ENCODE measurements at places on chromosomes 6 and 20.

GRCh38 chr6:147588469-147588868, 80.0 kb downstream of the SAMD5 start:
- no peak for DNase-seq

- DNase-seq, result no peak
Measured at GRCh38 chr20:3158968-3159431, 665 bp downstream of the FASTKD5 start.

DNA sequence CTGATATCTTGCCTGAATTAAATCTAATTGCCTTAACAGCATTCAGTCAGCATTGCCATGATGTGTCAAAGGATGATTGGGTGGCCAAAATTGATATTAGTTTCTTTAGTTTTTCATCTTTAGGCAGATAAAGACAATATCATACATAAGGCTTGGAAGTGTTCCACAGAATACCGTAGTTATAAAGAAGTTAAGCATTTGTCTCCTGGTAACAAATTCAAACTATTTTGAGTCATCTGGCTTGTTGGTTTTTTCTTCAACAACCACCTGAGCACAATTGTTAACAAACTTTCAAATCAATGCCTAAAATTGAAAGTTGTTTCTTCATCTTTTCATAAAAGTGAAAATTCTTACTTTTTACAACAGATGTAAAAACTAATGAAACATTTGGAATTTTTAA, 47.5 kb upstream of the ADGRF5 start:
- no peak for DNase-seq

DNA sequence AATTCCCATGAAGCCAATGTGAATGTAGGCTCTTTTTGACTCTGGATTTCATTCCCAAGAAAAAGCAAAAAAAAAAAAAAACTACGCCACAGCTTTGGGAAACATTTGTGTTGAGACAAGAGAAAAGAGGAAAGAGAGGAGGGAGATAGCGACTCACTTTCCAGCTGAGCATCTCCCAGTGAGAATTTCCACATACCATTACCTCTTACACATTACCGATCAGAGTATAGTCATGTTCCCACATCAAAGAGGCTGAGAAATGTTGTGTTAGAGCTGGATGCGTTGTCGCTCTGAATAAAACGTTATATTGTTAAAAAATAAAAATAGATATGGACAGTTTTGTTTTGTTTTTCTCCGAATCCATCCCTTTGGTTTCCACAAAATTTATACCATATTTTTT, 1019.3 kb upstream of the ADGRB3 start:
- no peak for DNase-seq

- DNase-seq, result no peak
Measured at GRCh38 chr6:30265181-30265580, 52.0 kb upstream of the TRIM26 start.

DNA sequence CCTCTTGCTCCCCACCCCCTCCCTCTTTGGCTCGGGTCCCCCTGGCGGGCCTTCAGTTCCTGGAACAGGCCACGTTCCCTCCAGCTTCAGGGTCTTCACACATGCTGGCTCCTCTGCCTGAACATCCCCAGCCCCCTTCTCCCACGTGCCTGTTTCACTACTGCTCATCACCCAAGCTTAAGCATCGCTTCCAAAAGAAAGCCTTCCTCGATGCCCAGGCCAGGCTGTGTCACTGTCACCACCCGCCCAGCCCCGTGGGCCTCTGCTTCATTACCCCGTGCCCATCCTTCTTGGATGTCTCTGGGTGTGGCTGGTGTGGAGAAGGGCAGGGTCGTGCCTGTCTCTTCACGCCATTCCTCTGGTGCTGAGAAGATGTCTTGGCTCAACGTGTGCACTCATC, 2.8 kb downstream of the DLGAP4 start:
- DNase-seq, result no peak

DNA sequence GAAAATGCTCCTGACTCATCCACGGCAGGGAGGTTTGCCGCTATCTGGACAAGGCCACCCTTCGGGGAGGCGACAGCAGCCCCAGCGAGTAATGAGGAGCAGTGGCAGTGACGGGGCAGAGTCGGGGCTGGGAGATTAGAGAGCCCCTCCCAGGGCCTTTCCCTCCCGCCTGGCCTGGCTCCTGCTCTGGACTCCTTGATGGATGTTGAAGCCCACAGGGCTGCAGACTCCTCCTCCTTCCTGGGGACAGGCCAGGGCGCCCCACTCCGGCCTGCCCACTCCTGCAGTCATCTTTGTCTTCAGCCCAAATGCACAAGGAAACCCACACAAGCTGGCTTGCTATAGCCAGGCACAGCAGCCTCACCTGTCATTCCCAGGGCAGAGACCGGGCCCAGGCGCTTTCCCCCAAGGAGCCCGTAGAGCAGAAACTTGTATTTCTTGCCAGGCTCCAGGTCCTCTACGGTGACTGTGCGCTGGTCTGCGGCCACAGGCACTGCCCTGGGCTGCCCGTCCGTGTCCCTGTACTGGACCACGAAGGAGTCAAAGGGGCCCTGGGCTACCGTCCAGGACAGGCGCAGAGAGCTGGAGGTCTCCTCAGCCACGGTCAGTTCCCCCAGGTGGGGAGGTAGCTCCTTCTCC, 7.7 kb downstream of the CYP21A2 start:
- no peak for DNase-seq

GRCh38 chr6:67501755-67502154, 1133.3 kb upstream of the ADGRB3 start:
- DNase-seq, result no peak

DNA sequence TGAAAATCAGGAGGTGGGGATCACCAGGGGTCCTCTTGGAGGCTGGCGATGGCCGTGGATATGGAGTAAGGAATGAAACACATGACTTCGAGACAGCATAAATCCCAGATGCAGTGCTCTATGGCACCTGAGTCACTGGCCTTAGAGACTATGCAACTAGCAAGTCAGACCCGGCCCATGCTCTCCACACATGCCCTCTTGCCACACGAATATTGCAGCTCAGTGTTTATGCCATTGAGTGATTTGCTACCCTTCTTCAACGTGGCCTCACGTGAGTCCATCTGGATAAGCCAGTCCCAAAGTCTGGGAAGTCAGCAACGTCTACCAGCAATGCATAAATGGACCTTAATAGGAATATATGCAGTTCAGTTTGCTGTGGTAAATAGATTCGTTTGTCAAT, 466.3 kb downstream of the CD83 start:
- DNase-seq, result no peak

- no peak for DNase-seq
Measured at GRCh38 chr6:47008397-47008763, 33.8 kb downstream of the ADGRF1 start.

DNA sequence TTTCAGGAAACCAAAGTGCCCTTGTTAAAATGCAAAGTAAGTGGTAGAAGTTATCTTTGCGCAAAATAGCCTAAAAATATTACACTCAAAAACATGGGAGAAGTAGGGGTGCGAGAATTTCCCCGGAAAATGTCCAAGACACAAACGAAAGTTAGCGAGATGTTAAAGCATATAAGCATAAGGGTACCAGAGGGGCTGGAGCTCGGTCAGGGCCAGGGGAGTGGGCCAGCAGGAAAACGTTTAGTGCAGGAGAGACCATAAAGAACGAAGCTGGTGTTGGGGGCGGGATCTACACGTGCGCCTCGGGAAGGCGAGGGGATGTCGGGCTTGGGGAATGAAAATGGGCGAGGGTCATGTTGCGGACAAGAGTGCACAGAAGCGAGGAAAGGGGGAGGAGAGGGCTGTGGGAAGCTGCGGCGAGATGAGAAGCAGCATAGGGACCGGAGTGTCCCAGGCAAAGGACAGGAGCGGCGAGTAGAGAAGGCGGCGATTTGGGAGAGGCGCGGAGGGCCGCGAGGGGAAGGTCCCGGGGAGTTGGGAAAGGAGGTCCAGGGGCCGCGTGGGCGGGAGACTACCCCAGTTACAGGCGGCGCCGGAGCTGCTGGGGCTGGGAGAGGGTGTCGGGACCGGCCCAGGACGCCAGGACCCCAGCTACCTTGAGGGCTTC, 600 bp downstream of the XPO5 start:
- no peak for DNase-seq

DNA sequence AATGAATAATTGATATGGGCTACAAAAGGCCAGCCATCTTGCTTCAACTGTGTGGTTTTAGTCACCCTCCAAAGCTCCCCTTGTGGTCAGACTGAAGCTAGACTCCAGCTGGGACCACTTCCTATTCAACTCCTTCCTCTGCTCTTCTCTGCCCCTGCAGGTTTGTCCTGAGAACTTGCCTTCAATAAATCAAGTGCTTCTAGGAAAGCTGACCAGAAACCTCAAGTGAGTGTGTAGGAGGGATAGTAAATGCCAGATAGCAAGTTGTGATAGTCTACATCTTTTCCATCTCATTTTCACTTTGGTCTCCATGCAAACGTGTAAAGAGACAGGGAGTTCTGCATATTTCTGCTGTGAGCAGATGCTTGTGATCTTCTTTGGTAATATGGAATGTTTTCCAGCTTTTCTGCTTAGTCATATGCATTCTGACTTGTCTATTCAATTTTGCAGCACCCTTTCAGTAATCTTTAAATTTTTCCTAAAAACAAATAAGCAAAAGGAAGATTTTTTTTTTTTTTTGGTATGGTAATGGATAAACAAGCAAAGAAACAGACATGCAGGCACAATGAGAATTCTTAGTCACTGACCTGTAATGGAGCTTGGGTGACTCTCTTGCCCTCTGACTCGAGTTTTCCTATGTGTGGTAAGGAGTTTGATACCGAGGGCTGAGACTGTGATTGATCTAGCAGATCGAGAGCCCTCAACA, 201.3 kb upstream of the BTBD3 start:
- no peak for DNase-seq

GRCh38 chr6:31118178-31118577, 2.1 kb downstream of the CDSN start:
- no peak for DNase-seq

GRCh38 chr20:8624046-8624445, 444.8 kb upstream of the PLCB4 start:
- DNase-seq, result no peak

GRCh38 chr20:22542427-22542826, 41.9 kb downstream of the FOXA2 start:
- no peak for DNase-seq

DNA sequence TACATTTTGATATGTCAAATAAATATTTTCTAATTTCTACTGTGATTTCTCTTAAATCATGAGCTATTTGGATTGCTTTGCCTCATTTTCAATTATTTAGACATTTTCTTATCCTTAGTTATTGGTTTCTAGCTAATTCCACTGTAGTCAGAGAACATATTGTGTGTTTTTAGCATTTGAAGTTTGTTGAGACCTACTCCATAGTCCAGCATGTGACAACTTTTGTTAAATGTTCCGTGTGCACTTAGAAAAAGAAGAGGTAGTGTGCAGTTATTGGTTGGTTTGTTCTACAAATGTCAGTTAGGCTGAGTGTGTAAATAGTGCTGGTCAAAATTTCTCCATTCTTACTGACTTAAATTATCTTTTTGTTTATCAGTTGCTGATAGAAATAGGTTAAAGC, 138.8 kb downstream of the BCAS1 start:
- no peak for DNase-seq

- DNase-seq, result no peak
Measured at GRCh38 chr20:59014680-59015389, 4.4 kb upstream of the TUBB1 start.

DNA sequence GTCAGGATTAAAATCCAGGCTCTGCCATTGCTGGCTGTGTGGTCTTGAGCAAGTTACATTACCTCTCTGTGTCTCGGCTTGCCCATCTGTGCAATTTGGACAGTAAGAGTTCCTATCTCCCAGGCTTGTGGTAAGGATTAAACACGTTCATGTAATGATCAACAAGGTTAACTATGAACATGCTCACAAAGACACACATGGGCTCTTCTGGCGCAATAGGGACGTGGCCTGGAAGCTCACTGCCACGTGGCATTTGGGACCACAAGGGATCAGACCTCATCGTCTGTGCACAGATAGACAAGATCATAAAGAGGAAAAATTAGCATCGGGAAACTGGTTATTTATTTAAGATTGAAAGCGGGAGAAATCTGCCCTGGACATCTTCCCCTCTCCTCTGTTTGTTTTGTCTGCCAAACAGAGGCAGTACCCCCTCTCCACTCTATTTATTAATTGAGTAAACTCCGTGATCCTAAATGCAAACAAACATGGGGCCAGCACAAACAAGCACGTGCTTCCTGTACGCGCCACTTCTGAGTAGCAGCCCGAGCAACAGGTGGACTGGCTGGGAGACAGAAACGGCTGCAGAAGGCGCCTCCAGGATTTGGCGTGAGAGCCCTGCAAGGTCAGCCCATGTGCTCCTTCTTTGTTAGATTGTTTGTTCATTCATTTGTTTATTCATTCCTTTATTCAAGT, 95.0 kb downstream of the CDH26 start:
- no peak for DNase-seq

- DNase-seq, result no peak
Measured at GRCh38 chr6:160121981-160122380, 366 bp downstream of the SLC22A1 start.

DNA sequence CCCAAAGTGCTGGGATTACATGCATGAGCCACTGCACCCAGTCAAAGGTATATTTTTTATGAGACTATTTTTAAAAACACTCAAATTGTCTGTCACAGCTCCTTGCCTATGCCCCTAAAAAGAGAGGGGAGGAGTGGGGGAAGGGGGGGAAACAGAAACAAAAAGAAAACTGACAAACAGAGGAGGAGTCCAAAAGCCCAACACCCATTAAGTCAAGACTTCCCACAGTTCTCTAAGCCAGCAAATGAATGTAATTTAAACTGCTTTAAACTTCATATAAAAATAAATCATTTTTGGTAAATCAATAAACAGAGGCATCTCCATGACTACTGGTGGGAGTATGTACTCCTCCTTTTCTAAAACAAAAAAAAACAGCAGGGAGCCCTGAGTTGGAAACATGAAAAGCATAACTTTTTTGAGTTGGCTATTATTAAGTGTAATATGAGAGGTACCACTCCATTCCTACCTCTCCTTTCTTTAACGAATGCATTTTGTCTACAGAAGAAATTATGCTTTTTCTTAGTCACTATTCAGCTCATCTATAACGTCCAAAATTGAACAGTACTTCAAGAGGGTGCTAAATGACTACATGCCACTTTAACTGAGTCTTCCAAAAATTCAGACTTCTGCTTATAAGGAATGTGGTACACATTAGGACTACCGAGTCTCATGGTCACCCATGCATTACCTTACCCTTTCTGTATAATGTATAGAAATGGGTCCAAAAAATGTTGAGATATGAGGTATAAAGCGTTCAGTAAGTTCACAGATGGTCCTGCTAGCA, 119.0 kb upstream of the PRSS16 start:
- DNase-seq, result no peak

DNA sequence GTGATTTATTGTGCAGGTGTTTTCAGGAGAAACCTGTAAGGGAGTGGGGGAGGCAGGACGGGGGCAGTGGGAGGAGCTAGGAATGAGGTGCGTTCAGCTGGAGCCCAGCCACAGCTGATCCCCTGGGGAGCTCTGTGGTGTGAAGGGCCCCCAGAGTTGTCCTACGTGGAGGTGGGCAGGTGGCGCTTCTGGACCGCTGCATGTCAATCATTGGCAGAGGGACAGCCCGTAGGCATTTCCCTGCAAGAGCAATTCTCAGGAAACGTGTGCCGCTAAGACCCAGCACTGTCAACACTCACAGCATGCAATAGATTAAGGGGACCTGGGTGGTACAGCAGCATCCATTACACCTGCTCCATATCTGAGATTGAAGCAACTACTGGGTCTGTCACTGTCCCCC, 88.0 kb downstream of the PRND start:
- DNase-seq, result no peak

GRCh38 chr20:574297-574942, 30.8 kb upstream of the CSNK2A1 start:
- DNase-seq, result no peak

- DNase-seq, result no peak
Measured at GRCh38 chr20:31678389-31679356, 41.0 kb downstream of the COX4I2 start.

GRCh38 chr20:3247638-3248037, 8.6 kb upstream of the SLC4A11 start:
- DNase-seq, result no peak

GRCh38 chr6:131002661-131002980, 60.4 kb downstream of the EPB41L2 start:
- DNase-seq, result no peak
